ENCODE measurements at places on chromosomes 12 and 14. TPM values are rescaled to one million over a fixed set of nuclear protein-coding genes. Genes with fewer than 3 reads are reported as not detected.

The PTPN6 gene
- 252 TPM for total RNA-seq

The RBP5 gene
- 1.2 TPM for total RNA-seq

The NFATC4 gene
- not detected for total RNA-seq

The RTL1 gene
- not detected for total RNA-seq

DNA sequence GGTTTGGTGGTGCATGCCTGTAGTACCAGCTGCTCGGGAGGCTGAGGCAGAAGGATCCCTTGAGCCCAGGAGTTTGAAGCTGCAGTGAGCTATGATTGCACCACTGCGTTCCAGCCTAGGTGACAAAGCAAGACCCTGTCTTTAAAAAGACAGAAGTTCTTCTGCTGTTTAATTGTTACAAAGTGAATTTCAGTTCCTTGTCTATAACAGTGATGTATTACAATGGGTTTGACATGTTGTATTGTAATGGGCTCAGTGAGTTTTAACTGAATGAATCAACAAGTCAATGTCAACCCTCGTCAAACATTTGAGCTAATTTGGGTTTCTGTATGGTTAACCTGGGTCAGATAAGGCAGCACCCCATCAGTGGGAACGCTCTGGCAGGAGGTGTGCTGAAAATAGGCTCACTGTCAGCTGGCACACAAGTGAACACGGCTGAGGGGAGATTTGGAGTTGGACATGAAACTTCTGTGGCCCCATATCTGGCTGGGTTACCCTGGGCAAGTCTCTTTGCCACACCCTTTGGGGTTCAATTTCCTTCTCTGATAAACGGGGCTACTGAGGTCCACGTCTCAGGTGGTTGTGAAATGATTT is 14.0 kb upstream of the TRPV4 start:
- H3K36me3 ChIP-seq: peaks cover 4% of the 10 kb centered on the region
- H3K4me3 ChIP-seq: no peak overlapping the region
- H3K27me3 ChIP-seq: no peaks in the 10 kb centered on the region
- peaks cover 3% of the 10 kb centered on the region for H3K4me1 ChIP-seq

DNA sequence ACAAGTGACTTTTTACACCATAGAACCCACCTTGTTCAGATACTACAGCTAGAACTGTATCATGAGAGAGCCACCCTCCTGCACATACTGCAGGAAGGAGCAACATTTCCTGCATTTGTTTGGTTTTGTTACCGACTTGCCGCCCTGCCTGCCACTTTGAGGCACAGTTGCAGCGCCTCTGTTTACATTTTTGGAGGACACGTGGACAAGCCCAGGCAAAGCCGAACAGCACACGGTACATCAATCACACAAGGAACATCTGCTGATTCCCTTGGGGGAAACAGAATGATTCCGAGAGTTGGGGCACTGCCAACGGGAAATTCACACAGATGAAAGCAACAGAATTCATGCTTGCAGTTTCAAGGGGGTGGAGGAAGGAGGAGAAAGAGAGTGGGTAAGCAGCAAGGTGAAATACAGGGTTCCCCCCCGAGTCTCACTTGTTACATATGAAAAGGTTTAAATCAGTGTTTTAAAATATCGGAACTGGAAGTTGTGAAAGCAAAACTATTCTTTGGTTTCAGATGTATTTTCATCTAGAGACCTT is 110.7 kb downstream of the BTG1 start:
- peak; percentile 35 for DNase-seq
- peak overlapping the region; percentile 90 for H3K27ac ChIP-seq
- H3K27me3 ChIP-seq: no peaks in the 10 kb centered on the region
- H3K36me3 ChIP-seq: peaks cover 15% of the 10 kb centered on the region

DNA sequence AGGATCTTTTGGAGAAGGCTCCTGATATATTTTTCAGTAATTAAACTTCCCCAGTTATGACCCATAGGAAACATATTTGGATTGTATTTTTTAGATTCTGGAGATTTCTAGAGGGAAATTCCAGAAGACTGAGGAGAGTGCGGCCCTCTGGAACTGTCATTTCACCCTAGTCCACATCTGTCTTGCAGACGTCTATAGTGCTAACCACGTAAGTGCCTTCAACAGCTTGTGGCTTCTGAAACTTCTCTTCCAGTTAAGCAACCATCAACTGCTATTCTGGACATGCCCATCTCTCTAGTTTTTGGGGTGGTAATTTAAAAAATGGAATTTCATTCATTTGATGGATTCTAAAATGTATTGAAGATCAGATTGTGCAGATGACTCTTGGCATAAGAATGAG is 1098.8 kb downstream of the TMEM121 start:
- no peaks in the 10 kb centered on the region for H3K36me3 ChIP-seq
- H3K4me1 ChIP-seq: peaks cover 19% of the 10 kb centered on the region
- no peak overlapping the region for H3K27ac ChIP-seq
- H3K27me3 ChIP-seq: peaks cover 64% of the 10 kb centered on the region

DNA sequence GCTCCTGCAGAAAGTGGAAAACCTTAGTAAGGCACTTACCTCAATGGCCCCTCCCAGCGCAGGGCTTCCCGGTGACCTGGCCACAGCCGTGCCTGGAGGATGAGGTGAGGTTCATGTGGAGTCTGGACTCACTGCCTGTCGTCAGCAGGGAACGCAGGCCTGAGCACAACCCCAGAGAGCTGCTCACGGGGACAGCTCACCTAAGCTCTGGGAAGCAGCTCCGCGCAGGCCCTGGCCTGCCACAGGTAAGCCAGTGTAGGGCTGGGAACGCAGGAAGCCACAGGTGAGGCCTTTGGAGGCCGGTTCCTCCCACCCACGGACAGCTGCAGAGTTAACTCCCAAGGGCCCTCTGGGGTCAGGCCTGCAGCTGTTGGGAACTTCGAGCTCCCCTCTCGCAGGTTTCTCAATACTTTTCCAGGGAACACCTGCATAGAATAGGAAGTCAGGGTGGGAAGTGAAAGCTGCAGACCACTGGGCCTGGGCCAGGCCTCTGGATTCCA is 32.7 kb downstream of the ANAPC7 start:
- H3K36me3 ChIP-seq: peaks cover 34% of the 10 kb centered on the region
- H3K4me1 ChIP-seq: no peaks in the 10 kb centered on the region
- no peak overlapping the region for H3K4me3 ChIP-seq

- H3K27ac ChIP-seq: no peak overlapping the region
- H3K4me3 ChIP-seq: peak overlapping the region; percentile 93
- no peak for DNase-seq
- peaks cover 29% of the 10 kb centered on the region for H3K27me3 ChIP-seq
- H3K4me1 ChIP-seq: peaks cover 23% of the 10 kb centered on the region
- peaks cover 27% of the 10 kb centered on the region for H3K36me3 ChIP-seq
These were observed 753 bp upstream of the ATP5MC2 start for GRCh38 chr12:53676656-53677015.

DNA sequence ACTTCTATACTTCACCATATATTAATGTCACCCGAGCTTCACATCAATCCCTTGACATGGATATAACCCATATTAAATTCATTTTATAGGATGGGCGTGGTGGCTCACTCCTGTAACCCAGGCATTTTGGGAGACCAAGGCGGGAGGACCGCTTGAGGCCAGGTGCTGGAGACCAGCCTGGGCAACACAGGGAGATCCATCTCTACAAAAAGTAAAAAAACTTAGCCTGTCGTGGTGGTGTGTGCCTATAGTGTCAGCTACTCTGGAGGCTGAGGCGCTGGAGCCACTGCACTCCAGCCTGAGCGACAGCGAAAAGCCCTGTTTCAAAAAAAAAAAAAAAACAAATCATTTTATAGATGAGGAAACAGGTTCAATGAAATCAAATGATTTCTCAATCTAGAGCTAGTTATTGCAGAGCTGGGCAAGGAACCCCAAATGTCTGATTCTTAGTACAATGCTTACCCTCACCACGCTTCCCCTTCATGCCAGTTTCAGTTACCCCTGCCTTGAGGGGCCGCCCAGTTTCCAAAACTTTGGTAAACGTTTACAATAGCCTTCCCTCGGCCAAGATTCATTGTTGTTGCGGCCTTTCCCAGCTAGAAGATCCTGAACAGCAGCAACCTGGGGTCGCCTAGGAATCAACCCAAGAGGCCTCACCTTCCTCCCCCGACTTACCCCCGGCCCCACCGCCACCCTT is 751 bp downstream of the PSMB5 start:
- H3K27me3 ChIP-seq: peaks cover 1% of the 10 kb centered on the region
- peaks cover 27% of the 10 kb centered on the region for H3K4me1 ChIP-seq
- DNase-seq: no peak
- peak overlapping the region; percentile 92 for H3K4me3 ChIP-seq
- H3K36me3 ChIP-seq: peaks cover 43% of the 10 kb centered on the region
- peak overlapping the region; percentile 88 for H3K27ac ChIP-seq

DNA sequence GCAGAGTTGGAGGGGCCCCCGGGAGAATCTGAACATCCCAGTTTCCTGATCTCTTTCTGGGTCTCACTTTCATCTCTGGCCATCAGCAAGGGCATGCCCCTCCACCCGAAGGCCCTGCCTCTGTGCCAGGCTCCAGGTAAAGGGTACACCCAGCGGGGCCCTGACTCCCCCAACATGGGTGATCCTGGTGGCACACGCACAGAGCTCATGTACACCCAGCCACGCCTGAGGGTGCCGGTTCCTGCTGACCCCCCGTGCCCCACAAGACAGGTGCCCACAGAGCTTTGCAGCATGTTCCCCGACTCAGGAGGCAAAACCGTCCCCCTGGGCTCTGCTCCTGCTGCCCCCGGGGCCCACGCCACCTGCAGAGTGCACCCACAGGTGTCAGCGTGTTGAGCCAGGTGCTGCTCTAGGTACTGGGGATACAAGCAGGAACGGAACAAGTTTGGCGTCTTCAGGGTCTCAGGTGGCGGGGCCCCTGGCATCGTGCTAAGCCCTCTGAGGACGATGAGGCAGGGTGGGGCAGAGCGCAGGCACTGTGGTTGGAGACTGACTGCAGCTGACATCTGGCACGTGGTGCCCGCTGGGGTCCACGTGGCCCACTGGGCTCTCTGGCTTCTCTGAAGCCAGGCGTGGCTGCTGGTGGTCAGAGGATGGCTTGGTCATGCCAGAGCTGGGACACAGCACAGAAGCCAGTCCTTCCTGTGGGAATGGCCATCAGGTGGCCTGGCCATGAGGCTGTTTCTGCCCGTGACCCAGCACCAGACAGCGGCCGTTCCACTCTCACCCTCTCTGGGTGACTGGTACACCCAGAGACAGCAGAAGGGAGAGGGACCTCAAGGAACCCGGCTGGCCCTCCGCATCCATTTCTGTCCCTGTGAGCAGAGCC is 13.8 kb downstream of the BAG5 start:
- H3K4me1 ChIP-seq: no peaks in the 10 kb centered on the region
- no peaks in the 10 kb centered on the region for H3K27me3 ChIP-seq
- no peak overlapping the region for H3K27ac ChIP-seq
- DNase-seq: no peak
- H3K4me3 ChIP-seq: no peak overlapping the region

- H3K27me3 ChIP-seq: no peaks in the 10 kb centered on the region
These were observed 70.1 kb downstream of the SLC6A15 start for GRCh38 chr12:84842406-84843013.

GRCh38 chr14:64951724-64952123 is 9.2 kb upstream of the GPX2 start:
- H3K4me1 ChIP-seq: peaks cover 3% of the 10 kb centered on the region
- DNase-seq: no peak

DNA sequence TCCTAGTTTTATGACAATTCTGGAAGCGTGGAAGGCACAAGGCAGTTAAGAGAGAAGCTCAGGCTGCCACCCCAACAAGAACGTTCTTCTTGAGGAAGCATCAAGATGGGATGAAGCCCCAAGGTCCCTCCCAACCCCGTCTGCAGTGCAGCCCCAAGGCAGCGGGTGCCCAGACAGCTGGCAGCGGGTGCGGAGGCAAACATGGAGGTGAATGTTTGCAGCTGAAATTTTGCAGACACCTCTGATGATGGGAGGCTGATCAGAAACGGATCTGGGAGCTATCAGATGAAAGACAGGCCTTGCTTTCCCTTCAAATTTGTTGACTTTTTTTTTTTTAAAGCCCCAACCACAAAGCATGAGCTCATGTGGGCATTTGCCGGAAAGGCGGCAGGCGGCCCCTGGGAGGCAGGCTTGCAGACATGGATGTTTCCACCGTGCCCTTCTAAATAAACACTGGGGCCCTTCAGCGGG is 230.7 kb upstream of the RTL1 start:
- H3K4me1 ChIP-seq: peaks cover 6% of the 10 kb centered on the region
- H3K4me3 ChIP-seq: no peak overlapping the region
- no peak for DNase-seq
- peaks cover 3% of the 10 kb centered on the region for H3K27me3 ChIP-seq
- no peaks in the 10 kb centered on the region for H3K36me3 ChIP-seq
- H3K27ac ChIP-seq: no peak overlapping the region

GRCh38 chr14:44279357-44279756 is 227.7 kb downstream of the FSCB start:
- H3K4me1 ChIP-seq: no peaks in the 10 kb centered on the region
- no peak for DNase-seq
- no peak overlapping the region for H3K4me3 ChIP-seq

- DNase-seq: no peak
- H3K36me3 ChIP-seq: no peaks in the 10 kb centered on the region
- H3K27me3 ChIP-seq: peaks cover 4% of the 10 kb centered on the region
- H3K4me3 ChIP-seq: no peak overlapping the region
These were observed 22.1 kb upstream of the AQP2 start for GRCh38 chr12:49928471-49928870.

DNA sequence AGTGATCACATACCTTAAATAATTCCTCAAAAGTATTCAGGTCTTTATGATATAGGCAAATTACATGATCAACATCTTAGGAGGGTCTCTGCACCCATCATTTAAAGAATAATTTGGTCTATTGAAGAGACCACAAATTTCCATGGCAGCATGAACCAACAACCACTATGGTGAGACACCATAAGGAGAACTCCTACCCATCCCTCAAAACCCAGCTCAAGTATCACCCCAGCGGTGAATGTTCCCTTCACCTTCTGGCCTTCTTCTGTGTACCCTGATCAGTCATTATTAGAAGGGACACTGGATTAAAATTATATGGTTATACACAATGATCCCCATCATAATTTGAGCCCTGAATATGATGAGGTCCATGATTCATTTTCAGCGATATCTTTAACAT is 81.5 kb downstream of the DICER1 start:
- no peaks in the 10 kb centered on the region for H3K36me3 ChIP-seq
- H3K4me3 ChIP-seq: no peak overlapping the region
- H3K27ac ChIP-seq: no peak overlapping the region
- DNase-seq: no peak
- no peaks in the 10 kb centered on the region for H3K4me1 ChIP-seq
- peaks cover 2% of the 10 kb centered on the region for H3K27me3 ChIP-seq

- H3K27ac ChIP-seq: peak overlapping the region; percentile 83
- H3K4me1 ChIP-seq: peaks cover 25% of the 10 kb centered on the region
- no peak for DNase-seq
These were observed 1.1 kb upstream of the PRKAG1 start for GRCh38 chr12:49019443-49020324.

DNA sequence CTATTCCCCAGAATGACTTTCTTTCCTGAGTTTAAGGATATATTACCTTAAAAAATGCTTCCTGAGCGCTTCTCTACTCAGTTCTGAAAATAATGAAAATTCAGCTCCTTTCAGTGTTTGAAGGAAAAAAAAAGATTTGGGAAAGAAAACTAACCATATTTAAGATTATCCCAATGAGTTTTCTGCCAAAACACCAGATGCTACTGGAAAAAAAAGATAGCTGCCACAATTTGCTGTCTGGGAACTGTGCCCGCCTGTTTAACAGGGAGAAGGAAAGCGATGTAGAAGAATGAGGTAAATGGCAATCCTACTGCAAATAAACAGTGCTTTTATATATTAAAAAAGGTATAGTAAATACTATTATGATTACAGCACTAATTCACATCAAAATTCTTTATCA is 367.6 kb upstream of the PRICKLE1 start:
- H3K4me3 ChIP-seq: no peak overlapping the region
- H3K27me3 ChIP-seq: no peaks in the 10 kb centered on the region
- no peak overlapping the region for H3K27ac ChIP-seq
- H3K4me1 ChIP-seq: no peaks in the 10 kb centered on the region

GRCh38 chr12:132853285-132854092 is 24.8 kb upstream of the GOLGA3 start:
- peaks cover 47% of the 10 kb centered on the region for H3K36me3 ChIP-seq
- H3K4me3 ChIP-seq: no peak overlapping the region
- H3K4me1 ChIP-seq: no peaks in the 10 kb centered on the region
- H3K27ac ChIP-seq: no peak overlapping the region
- DNase-seq: no peak
- H3K27me3 ChIP-seq: no peaks in the 10 kb centered on the region
